Activated T-cell treated with anti-CD3 and anti-CD28 coated beads for 48 hours (primary cell): ENCODE measurements at places on chromosomes 5 and 9.

DNA sequence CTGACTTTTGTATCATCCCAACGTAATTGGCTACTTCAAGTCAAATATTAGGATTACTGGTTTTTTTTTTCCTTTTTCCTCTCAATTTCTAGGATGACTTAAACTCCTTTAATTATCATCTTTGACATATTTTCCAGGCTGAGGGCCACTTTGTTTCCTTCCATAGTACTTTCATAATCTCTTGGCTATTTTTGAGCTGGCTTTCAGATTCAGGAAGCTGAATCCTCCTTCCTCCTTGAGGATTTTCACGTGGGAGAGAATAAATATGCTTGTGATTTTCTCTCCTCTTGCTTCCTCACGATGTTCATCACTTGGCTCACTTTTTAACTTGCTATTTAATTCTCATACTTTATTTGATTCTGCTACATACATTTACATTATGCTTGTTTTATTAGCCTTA is 88.1 kb downstream of the ITGA1 start:
- no peak for DNase-seq

DNA sequence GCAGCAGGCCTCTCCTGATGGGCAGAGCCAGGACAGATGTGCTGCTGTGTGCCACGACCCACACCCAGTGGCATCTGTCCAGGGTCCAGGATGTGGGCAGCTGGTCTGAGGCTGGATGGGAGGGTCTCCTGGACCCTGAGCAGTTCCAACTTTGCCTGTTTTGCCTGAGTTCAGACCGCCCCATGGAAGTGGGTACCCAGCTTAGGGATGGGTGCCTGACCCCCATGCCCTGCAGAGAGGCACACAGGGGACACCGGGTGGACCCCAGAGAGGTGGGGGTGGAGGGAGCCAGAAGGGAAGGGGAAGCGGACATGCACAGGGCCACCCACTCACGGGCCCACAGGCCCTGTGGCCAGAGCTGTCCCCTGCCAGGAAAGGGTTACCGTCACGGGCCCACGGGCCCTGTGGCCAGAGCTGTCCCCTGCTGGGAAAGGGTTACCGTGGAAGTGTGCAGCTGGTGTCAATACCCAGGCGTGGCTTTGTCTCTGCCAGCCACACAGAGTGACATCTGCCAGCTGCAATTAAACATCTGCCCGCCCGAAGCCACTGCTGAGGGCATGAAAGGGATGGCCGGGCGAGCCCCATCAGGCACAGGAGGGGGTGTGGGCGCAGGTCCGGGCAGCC is 50.0 kb downstream of the NACC2 start:
- no peak for DNase-seq

DNA sequence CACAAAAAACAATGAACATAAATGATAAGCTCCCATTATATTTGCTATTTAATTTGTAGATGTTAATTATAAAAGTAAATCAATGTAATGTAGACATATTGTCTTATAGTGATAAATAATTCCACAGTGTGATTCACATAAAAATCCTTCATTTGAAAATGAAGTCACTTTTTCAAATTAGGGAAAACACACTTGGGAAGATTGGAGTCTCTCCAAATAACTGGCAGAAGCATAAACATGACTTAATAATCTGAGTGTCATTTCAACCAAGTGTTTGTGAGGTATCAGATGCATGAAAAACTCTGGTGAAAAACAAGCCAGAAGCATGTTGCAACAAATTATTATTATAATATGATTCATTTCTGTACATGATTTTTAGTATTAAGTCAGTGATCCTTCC is 102.2 kb downstream of the CETN3 start:
- DNase-seq, result no peak

GRCh38 chr5:71961786-71962185 is 145.5 kb upstream of the MAP1B start:
- DNase-seq, result no peak

DNA sequence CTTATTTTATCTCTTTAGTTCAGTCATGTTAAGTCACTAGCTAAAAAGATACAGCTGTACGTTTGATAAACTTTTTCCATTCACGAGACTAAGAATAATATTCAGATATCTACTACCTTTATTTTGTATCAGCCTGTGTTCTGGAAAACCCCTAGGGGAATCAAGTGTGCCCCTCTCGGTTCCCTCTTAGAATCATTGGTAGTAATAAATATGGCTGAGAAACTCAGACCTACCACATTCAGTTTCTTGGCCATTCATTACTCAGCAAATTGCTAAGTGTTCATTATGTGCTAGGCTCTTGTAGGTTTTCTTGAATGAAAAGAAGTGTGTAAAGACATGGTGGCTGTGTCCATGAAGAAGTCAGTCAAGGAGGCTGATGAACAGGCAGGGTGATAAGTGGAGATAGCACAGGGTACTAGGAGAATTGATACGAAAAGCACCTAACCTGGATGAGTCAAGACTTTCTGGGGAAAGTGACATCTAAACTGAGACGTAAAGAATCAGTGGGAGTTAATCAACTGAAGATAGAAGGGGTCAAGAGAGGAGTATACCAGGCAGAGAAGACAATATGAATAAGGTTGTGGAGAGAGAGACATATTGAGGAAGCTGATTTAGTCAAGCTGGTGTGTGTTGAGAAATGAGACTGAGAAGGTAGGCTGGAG is 86.2 kb downstream of the CSNK1G3 start:
- DNase-seq, result no peak

DNA sequence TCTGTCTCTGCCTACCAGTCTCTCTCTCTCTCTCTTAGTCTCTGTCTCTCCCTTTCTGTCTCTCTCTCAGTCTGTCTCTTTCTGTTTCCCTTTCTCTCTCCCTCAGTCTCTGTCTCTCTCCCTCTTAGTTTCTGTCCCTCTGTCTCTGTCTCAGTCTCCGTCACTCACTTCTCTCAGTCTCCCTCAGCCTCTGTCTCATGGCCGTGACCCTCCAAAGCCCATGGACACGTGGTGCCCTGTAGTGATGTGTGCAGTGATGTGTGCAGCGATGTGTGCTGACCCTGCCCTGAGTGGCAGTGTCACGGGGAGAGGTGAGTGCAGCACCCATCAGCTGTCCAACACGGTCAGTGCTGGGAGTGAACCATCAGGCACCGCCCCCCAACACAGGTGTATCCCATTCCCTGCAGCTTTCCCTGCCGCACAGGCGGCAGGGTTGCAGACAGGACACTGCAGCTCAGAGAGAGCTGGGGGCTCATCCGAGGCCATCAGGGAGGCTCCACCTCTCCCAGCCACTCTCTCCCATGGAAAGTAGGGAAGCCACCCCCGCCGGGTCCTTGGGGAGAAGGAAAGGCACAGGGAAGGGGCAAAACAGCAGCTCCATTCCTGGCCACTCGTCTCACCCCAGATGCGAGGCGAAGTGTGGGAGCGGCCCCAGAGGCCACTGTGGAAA is 794 bp upstream of the LRRC14B start:
- DNase-seq, result no peak

DNA sequence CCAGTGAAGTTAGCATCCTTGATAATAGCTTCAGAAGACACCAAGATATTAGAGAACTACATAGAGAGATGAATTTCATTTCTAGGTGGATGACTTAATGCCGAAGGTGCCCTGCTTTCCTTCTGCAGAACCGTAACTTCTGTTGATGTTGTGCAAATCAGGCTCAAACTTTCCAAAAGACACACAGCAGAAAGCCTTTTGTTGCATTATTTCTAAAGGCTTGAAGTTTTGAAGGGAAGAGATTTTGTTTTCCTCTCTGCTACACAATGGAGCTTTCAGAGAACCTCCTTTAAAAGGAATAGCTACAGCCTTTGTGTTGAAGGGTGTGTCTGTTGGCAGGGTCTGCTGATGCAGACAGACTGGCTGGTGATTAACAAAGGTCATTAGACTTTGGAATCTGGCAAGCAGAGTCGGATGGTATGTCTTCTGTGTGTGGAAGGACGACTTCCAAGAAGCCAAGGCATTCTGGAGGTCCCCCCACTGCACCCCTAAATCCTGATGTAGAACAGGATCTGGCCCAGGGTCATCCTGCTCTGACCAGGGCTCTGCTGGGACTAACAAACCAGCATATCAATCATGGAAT is 57.8 kb downstream of the ZNF462 start:
- DNase-seq, result no peak

GRCh38 chr9:16870596-16871335 is at the start of gene BNC2:
TSS of gene BNC2 (minus strand) at chr9:16870670. CDS start at chr9:16870648, 22 bp downstream.
- no peak for DNase-seq

DNA sequence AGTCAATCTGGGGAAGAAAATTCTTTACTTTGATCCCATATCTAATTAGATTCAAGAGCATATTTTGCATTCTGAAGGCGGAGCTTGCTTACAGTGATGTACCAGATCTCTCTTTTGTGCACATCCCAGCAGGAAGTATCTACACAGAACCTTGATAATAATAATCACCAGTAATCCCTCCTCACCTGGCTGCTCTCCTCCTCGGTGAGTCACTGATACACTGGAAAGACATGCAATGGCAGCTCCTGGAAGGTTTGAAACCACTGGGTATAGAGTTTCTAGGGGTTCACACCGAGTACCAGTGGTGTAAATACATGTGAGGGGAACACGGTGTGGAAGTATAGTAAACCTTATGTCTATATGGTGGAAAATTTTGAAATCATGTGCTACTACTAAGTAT is 205.5 kb upstream of the TARS1 start:
- DNase-seq, result no peak

- DNase-seq, result no peak
These were observed 375.1 kb downstream of the SPATA31D1 start for GRCh38 chr9:82363682-82364081.

GRCh38 chr9:127213859-127214258 is 50.7 kb upstream of the GARNL3 start:
- no peak for DNase-seq

GRCh38 chr5:9869616-9870288 is 239.6 kb upstream of the TAS2R1 start:
- DNase-seq, result no peak

DNA sequence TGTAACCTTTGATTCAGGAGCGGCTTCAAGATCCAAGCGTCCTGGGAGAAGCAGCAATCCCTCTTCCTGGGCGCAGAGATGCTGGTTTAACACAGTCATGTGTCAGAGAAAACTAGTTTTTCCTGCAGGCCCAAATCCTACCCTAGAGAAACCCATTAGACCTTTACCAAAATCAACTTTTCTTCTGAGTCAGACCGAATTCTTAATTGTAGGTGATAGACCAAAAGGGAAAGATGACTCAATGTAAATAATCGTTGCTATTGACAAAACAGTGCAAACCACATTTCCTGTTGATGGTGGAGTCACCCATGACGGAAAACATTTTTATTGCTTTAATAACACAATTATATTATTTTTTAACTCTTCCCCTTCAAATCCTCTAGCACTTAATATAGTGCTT is 40.1 kb downstream of the SLC1A1 start:
- DNase-seq, result no peak

DNA sequence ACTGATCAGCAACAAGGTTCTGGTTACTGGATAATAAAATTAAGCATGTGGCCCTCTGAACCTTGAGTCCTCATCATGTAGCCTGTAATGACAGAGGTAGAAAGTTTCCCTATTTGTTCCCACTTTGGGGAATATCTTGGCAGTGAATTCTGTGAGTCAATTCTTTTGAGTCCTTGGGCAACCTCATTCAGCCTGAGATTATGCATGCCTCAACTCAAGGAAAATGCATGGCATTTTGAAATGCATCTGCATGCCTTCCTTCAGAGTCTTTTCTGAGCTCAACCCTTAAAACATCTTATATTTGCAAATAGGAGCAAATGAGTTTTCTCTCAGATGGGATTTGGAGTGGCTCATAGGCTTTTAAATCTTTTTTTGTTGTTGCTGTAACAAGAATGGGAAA is 218.1 kb upstream of the CD180 start:
- no peak for DNase-seq

DNA sequence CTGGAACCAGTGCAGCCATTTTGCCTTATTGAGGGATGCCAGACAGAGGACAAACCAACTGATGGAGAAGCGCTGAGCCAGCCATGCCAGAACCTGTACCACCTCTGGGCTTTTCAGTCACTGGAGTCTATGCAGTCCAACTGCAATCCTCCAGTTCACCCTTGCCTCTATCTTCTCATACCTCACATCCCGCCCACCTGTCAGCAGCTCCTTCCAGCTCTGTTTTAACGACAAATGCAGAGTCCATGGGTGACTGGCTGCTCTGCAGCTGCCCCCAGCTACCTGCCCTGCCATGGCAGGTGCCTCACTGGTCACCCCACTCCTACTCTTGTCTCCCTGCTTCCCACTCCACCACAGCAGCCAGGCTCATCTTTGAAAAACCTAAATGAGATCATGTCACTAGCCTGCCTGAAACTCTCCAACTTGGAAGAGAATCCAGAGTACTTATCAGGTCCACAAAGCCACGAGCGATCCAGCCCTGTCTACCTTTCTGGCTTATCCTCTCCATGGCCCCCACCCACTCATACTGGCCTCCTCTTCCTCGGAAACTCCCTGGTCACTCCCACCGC is 14.0 kb upstream of the ACSL6 start:
- no peak for DNase-seq

DNA sequence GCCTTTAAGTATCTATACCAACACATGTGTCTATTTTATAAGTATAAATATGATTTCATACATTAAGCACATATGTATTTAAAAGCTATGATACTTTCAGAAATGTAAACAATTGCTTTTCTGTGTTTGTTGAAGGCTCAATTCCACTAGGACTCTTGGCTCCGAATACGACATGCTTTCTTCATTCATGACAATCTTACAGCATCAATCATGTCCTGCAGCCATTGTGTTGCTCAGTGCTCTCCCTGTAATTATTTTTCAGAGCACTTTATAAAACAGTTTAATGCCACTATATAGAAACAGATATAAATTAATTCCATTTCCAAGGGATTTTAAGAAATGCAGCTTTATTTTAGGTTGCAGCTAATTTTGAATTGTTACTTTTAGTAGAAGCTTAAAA is 167.3 kb downstream of the TAF11L14 start:
- DNase-seq, result no peak

DNA sequence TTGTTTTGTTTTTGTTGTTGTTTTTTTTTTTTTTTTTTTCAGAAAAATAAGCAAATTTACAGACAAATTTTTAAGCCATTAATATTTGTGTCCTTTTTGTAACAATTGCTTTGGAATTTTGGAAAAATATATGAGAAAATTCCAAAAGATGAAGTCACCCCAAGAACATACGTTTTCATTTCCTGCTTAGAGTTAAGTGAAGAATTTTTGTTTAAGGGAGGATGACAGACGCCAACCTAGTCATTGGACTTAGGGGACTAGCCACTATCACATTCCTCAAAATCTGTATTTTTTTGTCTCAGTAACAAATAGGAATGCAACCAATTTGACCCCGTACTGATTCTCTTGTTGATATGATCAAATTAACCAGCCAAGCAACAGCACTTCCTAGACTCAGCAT is 433.9 kb upstream of the SLC30A5 start:
- no peak for DNase-seq

- no peak for DNase-seq
These were observed 30.2 kb upstream of the BOD1 start for GRCh38 chr5:173646692-173647091.

- DNase-seq, result no peak
These were observed 8.5 kb downstream of the CEP72 start for GRCh38 chr5:620586-621180.

DNA sequence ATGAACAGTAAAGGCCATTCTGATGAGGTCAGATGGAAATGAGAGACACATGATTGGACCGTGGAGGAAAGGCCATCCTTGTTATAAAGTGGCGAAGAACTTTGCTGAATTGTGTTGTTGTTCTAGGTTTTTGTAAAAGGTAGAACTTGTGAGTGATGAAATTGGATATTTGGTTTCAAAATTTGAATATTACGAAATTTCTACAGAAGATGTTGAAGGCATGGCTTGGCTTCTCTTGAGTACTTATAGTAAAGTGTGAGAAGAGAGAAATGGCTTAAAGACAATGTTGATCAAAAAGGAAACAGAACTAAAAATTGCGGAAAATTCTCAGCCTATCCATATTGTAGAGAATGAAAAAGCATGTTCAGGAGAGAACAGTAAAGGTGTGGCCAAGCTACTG is 166.6 kb upstream of the S1PR3 start:
- DNase-seq, result no peak

GRCh38 chr5:139140591-139141071 is 57.5 kb downstream of the SIL1 start:
- no peak for DNase-seq
